ENCODE measurements at places on chromosomes 12 and 14.
A peak's percentile ranks its signal among the peaks of the same experiment; 100 is the strongest.

GRCh38 chr12:112314981-112315380 is 67.2 kb downstream of the HECTD4 start:
- no peak for DNase-seq

- DNase-seq: no peak
Observed at GRCh38 chr12:105832021-105832420, 306.7 kb downstream of the NUAK1 start.

DNA sequence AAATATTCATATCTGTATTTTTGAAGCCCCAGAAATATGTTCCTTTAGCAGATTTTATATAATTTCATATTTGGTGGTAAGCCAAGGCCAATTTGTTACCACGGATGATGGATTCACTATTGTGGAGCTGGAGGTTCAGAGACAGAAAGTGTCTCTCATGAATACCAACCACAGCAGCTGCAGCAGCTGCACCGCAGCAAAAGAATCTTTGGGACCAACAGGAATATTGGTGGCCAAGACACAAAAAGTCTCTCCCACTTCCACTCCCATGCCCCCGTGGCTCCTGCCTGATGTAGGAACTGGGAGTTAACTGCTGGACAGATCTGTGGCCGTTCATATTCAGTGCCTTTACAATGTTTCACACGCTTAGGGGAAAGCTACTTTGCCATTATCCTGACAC is 155.3 kb downstream of the ADAMTS20 start:
- DNase-seq: no peak

GRCh38 chr12:46383654-46384450 is 11.3 kb upstream of the SLC38A2 start:
- DNase-seq: peak; percentile 45

DNA sequence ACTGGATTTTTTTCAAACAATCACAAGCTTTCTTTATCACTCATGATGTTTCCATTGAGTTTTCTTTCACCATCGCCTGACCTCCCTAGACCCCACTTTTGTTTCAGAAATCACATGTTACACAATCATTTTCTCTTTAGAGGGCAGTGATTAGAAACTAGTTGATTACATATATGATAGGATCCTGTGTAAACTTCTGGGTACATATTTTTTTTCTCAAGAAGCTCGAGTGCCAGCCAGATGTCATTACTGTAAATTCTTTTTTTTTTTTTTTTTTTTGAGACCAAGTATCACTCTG is 62.4 kb upstream of the PSMA6 start:
- no peak for DNase-seq

GRCh38 chr14:20455355-20456300 is 602 bp downstream of the APEX1 start:
- no peak for DNase-seq

- DNase-seq: no peak
Observed at GRCh38 chr12:3973973-3974644, 100.9 kb upstream of the PARP11 start.

DNA sequence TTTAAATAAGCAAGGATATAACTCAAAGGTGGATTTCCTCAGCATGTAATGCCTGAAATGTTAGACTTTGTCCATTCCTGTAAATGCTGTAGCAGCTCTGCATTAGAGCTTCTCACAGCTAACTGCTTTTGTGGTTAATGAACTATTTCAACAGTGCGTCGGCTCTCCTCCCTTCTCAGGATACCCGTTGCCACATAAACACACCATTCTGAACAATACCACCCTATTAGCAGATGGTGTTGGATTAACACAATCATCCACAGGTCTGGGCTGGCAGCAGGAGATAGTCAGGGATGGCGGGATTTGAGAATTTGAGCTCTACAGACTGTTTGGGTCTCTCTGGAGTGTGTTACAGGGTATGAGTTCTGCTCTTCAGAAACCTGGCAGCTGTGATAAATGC is 33.5 kb upstream of the C12orf42 start:
- DNase-seq: no peak

DNA sequence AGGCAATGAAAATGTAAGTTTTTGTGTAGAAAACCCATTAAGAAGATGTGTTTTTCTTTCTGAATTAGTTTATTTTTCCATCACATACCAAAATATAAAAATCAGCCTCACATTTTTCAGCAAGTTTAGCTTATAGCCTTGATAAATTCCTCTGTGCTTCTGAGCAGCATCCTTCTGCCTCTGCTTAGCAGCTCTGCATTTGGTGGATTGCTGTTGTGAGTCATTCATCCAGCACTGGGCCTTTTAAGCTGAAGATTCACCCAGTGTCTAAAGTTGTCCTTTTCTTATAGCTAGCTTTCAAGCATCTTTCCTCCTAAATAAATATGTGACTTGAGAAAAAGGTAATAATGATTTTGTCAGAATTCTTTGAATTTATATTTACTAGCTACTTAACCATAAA is 206.1 kb downstream of the PCNX1 start:
- DNase-seq: no peak

DNA sequence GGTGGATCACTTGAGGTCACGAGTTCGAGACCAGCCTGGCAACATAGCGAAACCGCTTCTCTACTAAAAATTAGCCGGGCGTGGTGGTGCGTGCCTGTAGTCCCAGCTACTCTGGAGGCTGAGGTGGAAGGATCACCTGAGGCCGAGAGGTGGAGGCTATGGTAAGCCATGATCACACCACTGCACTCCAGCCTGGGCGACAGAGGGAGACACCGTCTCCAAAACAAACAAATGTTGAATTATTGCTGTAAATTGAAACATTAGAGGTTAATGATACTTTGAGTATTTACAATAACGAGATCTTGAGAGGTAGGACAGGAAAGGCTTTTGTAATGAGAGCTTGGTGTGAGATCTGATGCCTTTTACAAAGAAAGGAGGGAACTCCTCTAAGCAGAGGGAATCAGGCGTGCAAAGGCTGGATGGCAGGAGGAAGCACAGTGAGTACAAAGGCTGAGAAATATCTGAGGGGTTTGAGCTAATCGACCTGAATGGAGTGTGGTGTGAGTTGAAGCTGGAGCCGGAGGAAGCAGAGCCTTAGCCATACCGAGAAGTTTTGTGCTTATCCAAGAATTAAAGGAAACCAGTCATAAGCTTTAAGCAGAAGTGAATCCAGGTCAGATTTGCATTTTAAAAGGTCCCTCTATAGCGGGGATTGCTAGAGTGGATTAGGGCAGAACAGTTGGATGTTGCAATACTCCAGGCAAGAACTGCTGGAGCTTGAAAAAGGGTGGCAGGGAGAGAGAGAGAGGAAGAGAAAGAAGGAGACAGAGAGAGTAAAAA is 1.1 kb downstream of the RHNO1 start:
- DNase-seq: no peak

DNA sequence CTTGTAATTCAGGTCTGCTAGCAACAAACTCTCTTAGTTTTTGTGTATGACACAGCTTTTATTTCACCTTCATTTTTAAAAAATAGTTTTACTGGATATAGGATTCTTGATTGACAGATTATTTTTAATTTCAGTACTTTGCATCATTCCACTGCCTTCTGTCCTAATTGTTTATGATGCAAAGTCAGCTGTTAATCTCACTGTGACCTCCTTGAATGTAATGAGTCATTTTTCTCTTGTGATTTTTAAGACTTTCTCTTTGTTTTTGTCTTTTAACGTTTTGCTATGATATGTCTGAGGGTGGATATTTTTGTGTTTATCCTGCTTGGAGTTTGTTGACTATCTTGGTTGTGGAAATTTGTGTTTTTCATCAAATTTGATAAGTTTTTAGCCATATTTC is 126.3 kb upstream of the FBXO33 start:
- no peak for DNase-seq

DNA sequence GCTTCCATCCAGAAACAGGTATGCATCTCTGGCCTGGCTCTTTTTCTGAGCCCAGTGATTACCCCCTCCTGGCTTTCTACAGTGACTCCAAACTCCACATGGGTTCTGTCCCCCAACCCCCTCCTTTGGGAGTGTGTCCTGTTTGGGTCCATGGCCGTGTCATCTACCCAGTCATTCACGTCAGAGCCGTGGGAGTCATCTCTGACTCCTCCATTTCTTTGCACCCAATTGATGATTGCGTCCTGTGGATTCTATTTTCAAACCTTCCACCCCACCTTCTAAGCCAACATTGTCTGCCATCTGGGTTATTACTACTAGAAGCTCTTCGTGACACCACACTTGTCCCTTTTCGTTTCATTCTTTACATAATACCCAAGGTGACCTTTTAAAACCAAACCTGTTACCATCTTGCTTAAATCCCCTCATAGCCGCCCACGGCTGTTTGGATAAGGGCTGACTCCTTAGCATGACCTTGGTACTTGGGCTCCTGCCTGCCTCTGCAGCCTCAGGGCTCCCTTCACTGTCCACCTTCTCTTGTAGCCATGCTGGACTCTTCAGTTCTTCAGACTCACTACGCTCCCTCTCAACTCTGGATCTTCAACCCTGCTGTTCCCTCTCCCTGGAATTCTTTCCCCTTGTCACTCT is 38.1 kb upstream of the NT5DC3 start:
- no peak for DNase-seq

DNA sequence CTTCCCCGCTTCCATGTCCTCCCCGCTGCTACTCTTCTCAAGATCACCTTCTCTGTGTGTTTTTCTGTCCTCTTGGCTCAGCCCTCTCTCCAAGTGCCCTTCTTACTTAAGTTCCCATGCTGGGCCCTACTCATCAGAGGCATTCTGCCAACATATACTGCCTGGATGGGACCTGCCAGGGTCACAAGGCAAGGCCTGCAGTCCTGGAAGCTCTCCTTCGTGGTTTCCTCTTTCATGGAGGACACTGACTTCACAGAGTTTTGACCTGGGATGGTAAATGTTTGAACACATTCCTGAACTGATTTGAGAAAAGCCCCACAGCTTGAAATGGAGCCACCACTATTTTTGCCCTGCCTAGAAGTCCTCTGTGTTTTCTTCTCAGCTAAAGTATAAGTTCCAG is 140.9 kb downstream of the TMEM30B start:
- DNase-seq: no peak

DNA sequence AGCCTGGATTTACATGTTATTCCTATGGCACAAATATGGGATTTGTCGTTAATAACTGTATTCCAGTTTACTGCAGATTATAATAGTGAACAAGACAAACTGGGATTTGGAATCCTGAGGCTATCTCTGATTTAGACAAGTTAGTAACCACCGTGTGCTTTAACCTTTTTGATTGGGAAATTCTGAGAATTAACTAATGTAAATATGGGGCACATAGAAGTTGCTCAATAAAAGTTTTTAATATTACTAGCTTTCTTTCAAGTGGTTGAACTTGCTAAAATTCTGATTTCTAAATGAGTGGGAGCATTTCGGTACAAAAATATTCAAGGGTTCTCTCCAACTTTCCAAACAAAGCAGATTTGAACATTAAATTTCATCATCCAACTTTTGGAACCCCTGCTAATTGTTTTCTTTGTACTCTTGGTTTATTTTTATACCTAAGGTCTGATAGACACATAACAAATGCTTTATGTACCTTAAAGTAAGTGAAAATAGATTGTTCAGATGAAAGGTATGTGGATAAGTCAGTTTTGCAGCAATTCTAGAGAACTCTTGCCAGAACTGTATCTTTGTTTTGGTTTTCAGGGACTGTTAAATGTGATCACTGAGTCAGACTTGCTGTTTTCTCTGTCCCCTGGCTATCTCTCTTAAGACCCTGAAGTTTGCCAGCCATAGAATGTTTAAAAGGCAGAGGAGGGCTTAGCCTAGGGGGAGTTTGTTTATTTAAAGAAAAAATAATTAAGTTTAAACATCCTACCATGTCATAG is 57.5 kb downstream of the FRS2 start:
- DNase-seq: no peak

GRCh38 chr12:65624554-65625086 is 199.7 kb upstream of the HMGA2 start:
- DNase-seq: no peak

- DNase-seq: no peak
Observed at GRCh38 chr14:61520576-61520975, 174.7 kb upstream of the HIF1A start.

DNA sequence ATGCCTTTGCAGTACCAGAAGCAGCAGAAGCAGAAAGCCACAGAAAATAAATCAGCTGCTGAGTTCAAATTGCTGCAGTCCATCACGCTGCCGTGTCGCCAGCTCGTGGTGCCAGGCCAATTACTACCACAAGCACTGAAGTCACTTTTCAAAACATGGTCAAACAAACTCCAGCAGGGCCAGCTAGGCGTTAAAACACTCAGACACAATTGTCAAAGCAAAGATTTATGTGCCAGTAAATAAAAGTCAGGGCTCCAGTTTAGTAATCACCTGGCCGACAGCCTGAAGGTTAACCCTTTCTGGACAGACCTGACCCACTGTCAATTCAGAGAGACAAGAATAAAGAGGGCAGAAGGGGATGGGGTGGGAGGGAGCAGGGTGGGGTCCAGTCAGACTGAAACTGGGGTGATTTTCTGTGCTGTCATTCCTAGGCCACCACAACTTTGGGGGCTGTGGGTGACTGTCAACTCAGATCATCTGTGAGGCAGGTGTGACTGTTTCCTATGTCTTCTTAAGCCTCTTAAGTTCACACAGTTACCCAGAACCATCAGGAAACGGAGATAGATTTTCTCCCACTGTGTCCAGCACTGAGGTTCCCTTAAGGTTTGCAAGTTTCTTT is 109.8 kb upstream of the FUT8 start:
- DNase-seq: no peak

GRCh38 chr12:18320976-18321375 is 59.7 kb downstream of the PIK3C2G start:
- DNase-seq: no peak

GRCh38 chr12:24760162-24760561 is 188.7 kb downstream of the BCAT1 start:
- DNase-seq: no peak

- DNase-seq: no peak
Observed at GRCh38 chr12:30796313-30796780, 41.6 kb upstream of the CAPRIN2 start.

DNA sequence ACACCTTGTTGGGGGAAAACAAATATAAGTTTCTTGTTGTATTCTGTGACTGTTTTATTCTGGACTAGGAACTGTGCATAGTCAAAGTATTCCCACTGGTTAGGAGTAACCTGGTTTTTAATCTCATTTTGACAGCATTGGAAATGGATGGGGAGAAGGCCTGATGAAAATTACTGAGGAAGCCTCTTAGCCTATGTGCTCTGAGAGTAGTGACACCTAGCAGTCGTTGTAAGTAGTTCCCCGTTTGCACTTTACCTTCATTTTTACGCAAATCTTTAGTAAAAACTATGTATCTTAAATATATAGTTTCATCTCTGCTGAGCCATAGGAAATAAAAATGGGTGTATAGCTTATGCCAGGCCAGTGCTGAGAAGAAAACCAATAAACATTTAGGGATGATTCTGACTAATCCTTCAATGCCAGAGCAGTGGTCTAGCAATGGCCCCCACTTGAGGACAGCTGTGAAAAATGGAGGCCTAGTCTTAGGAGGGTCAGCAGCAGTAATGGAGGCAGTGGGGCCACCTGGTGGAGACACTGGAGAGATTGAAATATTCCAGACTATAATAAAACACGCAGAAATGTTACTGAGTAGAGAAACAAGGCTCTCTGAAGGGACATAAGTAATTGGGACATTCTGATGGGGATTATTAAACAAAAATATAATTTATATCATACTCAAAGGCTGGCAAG is 133.2 kb upstream of the NOVA1 start:
- no peak for DNase-seq

GRCh38 chr12:15543347-15543746 is 221.0 kb downstream of the PTPRO start:
- no peak for DNase-seq

All from esophagus squamous epithelium (tissue), 5 donors.